Colonic mucosa (tissue), 4 donors: ENCODE measurements at places on chromosomes 16 and 17. TPM values are rescaled to one million over a fixed set of nuclear protein-coding genes. Genes with fewer than 3 reads are reported as not detected.

DNA sequence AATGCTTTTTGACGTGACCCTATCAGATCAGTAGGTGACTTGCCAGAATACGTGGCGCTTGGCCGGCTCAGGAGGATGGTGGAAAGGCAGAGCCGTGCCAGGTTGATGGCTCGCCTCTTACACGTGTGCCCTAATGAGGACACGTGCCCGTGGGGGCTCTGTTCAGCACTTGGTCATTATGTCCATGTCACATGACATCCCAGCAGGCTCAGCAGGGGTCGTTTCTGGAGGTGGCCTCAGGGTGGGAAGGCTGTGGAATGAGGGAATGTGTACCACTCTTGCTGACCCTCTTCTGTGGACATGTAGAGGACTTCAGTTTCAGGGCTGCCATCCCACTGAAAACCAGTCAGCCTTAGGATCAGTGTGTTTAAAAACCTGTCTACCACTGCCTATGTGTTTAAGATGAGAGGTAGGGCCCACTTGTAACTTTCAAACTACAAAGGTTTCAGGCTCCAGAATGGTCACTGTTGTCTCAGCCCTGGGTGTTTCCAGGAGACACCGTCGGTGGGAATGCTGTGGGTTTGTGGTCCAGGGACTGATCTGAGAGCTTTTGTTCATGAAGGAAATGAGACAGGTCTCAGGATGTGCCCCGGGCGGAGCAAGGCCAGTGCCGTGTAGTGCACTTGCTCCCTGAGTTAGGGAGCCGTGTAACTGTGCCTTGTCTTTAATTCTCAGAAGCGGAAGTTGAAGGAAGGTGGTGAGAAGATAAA, 12.1 kb downstream of the UBN1 start:
- DNase-seq, result no peak

The TP53TG3C gene
- not detected for total RNA-seq

DNA sequence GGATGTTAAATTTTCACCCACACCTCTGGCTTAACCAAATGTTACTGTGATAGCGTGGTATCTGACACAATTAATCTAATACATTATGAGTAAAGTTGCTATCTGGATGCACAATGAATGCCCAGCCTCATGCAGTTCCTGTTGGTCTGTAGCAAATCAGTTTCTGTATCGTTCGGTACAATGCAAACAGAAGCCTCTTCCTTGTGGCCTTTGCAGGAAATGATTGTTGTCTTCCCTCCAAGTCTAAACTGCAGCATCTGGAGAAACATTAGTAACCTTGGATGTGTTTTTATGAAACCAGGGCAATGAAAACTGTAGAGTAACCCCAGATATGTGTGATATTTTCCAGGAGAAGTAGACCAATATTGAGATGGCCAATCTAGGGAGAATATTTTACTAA, 46.8 kb downstream of the CYB561 start:
- no peak for DNase-seq

DNA sequence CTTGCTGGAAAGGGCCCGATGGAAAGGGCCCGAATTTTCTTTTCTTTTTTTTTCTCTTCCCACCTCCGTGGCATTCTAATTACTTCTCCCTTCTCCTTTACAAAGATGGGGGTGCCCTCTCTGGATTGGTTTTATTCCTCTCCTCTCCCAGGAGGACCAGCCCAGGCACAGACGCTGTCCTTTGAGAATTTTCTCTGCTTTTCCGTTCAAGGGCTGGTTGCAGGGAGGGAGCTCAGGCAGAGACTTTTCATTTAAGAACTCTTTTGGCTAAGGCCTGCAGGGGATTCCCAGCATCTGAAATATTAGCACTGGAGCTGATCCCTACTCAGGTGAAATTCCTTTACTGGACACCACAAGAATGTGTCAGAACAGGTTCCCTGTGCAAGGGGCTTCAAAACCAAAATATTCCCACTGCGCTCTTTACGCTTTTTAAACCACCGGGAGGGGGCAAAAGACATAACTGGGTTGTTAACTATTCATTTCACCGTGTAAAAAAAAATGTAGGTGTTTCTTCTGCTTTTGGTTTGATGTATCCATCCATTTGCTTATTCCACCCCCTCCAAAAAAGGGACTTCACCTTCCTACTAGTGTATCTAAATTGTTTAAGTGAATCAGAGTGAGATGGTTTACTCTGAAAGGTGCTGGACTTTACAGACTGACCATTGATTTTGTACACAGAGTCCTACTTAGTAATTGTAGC, 1.4 kb downstream of the NFAT5 start:
- no peak for DNase-seq

DNA sequence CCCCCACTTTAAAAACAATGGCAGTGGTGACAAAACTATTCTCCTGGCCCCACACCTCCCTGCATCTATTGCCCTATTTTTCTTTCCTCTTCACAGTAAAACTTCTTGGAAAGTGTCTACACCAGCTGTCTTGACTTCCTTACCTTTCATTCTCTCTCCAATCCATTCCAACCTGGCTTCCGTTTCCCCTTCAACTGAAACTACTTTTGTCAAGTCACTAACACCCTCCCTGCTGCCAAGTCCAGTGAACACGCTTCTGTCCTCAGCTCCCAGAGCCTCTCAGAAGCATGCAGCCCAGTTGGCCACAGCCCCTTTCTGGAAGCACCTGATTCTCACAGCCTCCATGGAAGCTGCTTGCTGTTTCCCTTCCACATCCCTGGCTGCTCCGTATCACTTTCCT, 4.0 kb upstream of the SCN4A start:
- DNase-seq, result no peak

DNA sequence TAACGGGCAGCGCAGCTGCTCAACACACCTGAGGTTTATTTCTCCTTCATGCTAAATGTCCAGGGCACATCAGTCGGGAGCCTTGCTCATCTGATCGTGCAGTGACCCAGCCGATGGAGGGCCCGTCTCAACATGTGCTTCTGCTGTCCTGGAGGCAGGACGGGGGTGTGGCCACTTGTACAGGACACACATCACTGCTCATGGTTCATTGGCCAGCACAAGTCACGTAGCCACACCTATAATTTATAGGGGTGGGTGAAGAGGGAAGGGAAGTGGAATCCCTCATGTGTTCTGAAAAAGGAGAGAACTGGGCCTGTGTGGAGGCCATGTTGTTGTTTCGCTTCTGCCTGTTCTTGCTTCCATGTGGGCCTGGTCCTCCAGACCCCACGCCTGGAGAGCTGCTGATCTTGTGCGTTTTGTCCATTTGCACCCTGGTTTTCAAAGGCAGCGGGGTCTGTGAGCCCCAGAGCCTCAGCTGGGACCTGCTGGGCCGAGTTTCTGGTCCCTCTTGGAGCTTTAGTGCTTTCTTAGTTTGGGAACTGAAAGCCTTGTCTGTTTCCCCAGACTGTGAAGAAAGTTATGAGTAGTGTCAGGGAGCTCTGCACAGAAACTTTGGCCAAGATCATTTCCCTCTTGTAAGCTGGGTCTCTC, 60.5 kb downstream of the CMIP start:
- no peak for DNase-seq
